Prostate gland (tissue), 2 donors: ENCODE measurements at places on chromosomes 13 and 19. TPM values are rescaled to one million over a fixed set of nuclear protein-coding genes. Genes with fewer than 3 reads are reported as not detected.

DNA sequence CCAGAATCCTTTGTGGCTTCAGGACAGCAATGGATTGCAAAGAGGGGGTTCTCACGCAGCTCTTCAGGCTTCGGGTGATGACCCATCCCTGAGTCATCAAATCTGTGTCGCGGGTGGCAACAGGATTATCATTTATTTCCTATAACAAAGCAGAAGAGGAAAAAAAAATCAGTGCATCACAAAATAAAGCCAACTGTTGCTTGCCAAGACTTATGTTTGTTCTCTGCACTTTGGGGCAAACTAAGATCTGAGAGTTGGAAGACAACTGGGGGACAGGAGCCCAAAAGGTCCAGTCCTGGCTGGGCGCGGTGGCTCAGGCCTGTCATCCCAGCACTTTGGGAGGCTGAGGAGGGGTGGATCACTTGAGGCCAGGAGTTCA, 6.4 kb downstream of the GNA15 start:
- H3K27me3 ChIP-seq, result no peaks in the 10 kb centered on the region
- H3K4me1 ChIP-seq, result no peaks in the 10 kb centered on the region
- H3K36me3 ChIP-seq, result no peaks in the 10 kb centered on the region
- no peak for DNase-seq
- H3K27ac ChIP-seq, result peak overlapping the region; percentile 10

GRCh38 chr13:66503890-66504289, 726.2 kb downstream of the PCDH9 start:
- H3K27ac ChIP-seq, result no peak overlapping the region
- no peaks in the 10 kb centered on the region for H3K27me3 ChIP-seq
- no peak overlapping the region for H3K4me3 ChIP-seq
- H3K4me1 ChIP-seq, result no peaks in the 10 kb centered on the region

SACS gene
- total RNA-seq, result 24.1 TPM

- no peaks in the 10 kb centered on the region for H3K4me1 ChIP-seq
- no peaks in the 10 kb centered on the region for H3K27me3 ChIP-seq
- no peak overlapping the region for H3K4me3 ChIP-seq
- no peak overlapping the region for H3K27ac ChIP-seq
- no peak for DNase-seq
Measured at GRCh38 chr13:108086678-108087077, 128.7 kb downstream of the LIG4 start.

DNA sequence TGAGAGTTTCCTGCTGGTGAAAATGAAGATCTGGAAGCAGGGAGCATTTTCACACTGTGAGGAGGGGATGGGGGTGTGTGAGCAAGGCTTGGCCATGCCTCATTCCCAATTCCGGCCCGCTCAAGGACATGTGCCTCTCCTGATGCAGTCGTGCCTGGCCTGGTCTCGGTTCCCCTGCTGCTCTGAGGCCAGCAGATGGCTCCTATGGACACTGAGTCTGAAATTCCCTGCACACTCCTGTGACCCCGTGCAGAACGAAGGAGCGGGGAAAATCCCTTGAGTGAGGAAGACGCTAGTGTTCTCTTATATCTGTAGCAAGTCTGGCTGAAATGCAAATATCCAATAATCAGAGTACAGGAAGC, 363 bp upstream of the ZNF763 start:
- H3K27ac ChIP-seq, result peak overlapping the region; percentile 95
- DNase-seq, result peak; percentile 10
- H3K4me1 ChIP-seq, result no peaks in the 10 kb centered on the region
- H3K4me3 ChIP-seq, result peak overlapping the region; percentile 69
- no peaks in the 10 kb centered on the region for H3K36me3 ChIP-seq
- no peaks in the 10 kb centered on the region for H3K27me3 ChIP-seq

TSEN34 gene
- 122 TPM for total RNA-seq
